Effector CD4-positive, alpha-beta T cell (primary cell): ENCODE measurements at places on chromosomes 11 and 22.

DNA sequence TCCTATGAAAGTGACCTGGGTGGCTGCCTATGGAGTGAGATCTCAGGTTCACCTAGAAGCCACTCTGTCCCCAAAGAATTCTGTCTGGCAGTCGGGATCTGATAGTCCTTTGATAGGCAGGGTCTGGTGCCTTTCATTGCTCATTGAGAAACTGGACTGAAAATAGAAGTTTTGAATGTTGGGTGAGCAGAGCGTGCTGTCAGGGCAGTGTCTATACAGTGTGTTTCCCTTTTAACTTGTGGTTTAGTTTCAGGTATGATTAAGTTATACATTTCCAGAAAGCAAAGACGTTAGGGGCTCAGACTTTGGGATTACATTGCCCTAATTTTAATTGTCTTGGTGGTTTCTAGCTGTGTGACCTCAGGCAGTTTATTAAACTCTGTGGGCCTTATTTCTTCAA is 111.3 kb upstream of the PAX6 start:
- no peak for DNase-seq

GRCh38 chr22:46052331-46052771 is 75.4 kb upstream of the WNT7B start:
- no peak for DNase-seq

DNA sequence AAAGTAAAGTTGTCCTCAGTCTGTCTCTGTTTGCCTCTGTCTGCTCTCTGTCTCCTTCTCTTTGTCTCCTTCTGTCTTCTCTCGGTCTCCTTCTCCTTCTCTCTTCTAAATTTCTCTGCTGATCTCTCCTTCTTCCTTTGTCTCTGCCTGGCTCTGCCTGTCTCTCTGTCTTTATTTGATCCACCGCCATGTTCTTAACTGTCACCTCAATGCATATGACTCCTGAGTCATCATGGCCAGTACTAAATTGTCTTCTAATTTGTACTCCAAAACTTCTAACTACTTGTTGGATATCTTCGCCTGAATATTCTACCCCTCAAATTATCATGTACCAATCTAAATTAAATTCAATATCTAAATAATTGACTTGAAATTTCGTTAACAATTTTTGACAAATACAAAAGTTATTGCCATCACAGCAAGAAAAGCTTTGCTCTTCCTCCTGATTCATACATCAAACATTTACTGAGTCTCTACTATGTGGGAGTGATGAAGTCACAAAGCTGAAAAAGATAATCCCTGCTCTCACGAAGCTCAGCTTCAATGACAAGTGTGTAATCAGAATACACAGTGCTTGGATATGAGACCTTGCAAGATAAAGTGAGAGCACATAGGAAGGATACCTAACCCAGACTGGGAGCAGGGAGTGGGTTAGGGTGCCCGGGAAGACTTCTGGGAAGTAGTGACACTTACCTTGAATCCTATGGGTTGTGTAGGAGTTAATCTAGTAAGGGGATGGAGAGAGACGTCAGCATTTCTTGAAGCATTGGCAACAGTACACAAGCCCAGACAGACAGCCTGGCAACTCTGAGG is 193.0 kb downstream of the MAML2 start:
- DNase-seq: no peak

- no peak for DNase-seq
Measured at GRCh38 chr22:27433585-27434190, 367.9 kb downstream of the MN1 start.

GRCh38 chr11:34339149-34340064 is 18.4 kb downstream of the ABTB2 start:
- DNase-seq: no peak

GRCh38 chr11:8086001-8086479 is 5.0 kb downstream of the TUB start:
- no peak for DNase-seq

DNA sequence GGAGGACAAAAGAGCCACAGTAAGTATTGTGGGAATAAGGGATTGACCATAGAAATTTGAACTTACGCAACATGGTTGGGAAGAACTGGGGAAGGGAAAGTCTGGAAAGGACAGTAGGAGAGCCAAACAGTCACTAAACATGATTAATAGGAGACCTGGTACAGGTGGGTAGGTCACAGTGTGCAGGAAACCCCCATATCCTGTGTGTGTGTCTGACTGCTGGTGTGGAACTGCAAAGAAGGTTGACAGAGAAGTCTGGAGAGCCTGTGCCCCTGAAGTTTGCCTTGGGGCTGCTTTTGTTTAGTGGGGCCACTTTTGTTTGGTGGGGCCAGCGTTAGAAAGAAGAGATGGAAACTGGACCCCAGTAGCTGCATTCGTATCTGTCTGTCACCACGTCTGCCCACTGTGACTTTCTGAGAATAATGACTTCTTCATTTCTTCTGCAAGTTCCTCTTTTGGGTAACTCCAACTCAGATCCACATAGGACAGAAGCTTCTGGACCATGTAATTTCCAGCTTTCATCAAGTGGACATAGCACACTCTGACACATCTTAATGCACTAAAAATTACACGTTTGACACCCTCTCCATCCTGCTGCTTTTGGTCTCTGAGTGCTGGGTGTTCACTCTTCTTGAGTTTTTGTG is 126.8 kb upstream of the RAG2 start:
- DNase-seq: no peak

DNA sequence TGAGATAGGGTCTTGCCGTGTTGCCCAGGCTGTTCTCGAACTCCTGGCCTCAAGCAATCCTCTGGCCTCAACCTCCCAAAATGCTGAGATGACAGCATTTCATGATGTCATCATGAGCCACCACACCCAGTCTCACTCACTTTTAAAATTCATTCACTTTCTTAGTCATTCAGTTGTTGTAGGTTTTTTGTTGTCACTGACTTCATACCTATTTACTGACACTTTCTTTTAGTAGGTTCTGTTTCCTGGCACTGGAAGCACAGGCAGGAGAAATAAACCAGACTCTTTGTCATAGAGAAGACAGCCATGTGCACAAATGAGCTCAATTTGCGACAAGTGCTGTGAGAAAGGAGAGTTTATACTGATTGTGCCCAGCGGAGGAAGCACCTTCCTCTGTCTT is 10.5 kb downstream of the ART5 start:
- DNase-seq: no peak

GRCh38 chr11:30902929-30903328 is 316.8 kb upstream of the MPPED2 start:
- no peak for DNase-seq

DNA sequence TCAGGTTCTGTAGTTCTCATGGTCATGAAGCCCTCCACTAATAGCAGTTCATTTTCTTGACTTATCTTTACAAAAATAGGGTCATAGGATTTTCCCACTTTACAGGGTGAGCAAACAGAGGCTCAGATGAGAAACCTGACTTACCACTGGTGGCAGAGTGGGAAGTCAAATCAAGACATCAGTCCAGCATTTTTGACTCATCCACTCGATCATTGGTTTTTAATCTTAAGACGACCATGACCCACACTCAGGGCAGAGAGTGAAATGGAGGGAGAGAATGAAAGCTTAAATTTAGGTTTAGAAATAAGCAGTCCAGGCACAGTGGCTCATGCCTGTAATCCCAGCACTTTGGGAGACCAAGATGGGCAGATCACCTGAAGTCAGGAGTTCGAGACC is 42.1 kb downstream of the RTL6 start:
- DNase-seq: no peak

GRCh38 chr11:2743427-2744110 is 43.8 kb upstream of the KCNQ1OT1 start:
- DNase-seq: no peak

- DNase-seq: no peak
Measured at GRCh38 chr11:95884376-95884775, 39.5 kb downstream of the MTMR2 start.

- no peak for DNase-seq
Measured at GRCh38 chr11:73475549-73476095, 99.4 kb downstream of the RELT start.

DNA sequence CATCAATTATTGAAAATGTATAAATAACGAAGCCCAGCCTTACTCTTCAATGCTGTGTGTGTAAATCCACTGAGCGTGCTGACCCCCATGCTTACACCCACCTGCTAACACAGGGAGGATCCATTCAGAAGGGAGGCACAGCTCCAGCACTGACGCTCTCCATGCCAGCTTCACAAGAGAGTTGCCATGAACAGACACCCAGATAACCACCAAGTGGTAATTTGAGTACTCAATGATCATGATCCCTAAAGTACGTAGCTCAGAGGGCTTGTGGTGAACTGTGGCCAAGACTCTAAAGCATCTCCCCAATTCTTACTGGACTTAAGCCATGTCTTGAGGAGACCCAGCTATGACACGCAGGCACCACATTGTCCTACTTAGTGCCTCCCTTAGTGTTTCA is 98.7 kb downstream of the IGLL1 start:
- DNase-seq: no peak

DNA sequence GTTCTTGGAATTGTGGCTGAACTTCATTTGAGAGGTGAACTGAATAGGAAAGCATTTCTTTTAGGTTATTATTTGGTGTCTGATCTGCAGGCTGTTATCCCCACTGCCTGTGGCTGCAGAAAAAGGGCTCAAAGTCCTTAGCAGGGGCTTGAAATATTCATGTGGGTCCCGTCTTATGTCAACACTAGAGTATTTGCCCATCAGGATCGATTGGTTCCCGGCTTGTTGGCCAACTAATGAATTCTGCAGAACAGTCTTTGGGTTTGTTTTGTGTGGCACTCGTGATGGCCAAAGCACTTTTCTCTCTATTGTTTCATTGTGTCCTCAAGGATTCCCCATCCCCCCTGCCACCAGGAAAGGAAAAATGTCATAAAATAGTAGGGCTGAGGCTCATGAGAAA is 211.9 kb downstream of the MYO18B start:
- no peak for DNase-seq

DNA sequence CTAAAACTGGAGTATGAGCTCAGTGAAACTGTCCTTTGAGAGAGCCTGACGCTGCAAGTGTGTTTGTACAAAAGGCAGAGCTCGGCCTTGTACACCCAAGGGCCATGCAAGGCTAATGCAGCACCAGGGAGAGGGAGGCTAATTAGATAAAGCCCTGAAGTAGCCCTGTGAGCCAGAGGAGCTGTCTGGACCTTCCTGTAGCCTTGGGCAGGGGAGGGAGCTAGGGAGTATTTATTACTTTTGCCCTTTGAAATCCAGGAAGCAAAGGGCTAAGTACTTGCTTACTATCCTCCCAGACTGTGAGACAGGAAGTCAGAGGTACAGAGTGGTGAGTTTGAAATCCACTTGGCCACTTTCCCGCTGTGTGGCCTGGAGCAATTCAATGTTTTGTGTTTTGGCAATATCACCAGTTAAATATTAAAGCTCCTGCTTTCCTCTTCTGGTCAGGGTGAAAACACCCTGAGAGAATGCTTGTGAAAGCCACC is 10.2 kb upstream of the LDHA start:
- no peak for DNase-seq

DNA sequence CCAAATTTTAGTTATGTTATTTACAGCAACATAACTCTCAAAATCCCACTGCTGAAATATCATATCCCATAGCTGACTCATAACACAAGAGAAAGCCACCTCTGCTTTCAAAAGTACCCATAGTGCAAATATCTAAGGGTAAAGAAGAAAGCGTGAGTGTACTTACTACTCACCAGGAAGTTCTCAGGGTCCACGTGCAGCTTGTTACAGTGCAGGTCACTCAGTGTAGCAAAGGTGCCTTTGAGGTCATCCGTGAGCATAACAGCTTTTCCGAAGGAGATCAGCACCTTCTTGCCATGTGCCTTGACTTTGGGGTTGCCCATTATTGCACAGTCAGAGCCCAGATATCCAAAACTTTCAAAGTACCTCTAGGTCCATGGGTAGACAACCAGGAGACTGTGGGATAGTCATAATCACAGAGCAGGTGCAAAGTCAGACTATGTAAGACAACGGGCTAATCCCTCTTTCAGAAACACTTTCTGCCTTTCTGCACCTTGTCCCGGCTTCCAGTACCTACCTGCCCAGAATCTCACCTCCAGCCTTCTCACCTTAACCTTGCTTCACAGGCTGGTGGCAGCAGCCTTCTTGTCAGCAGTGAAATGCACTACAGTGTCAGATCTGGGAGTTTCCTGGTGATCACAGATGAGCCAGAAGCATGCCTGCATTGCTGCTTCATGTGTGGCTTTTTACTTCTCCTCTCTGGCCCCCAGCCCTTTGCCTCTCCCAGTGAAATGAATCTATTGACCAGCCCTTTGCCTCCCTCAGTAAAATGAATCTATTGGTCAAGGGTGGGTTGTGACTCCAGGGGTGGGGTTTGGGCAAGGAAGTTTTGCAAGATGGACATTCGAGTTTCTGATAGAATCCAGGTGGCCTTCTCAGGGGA is 6.5 kb downstream of the HBG1 start:
- no peak for DNase-seq

- no peak for DNase-seq
Measured at GRCh38 chr22:43060183-43060582, 29.0 kb downstream of the TTLL1 start.

DNA sequence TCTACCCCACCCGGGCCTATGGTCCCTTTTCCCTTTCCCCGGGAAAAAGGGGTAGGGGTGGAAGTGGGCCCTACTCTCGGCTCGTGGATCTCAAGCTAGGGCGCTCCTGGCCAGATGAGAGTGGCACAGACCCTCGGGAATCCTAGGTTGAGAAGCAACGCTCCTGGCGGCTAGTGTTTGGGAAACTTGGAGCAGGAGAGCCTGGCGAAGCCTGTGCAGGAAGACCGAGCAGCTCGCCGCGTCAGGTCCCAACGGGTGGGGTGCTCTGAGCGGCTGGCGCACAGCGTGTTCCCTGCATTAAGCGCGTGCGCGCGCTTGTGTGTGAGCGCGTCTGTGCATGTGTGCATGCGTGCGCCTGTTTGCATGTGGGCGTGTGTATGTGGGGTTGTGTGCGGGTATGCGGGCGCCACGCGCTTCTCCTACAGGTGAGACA is 7.1 kb upstream of the FLI1 start:
- peak; percentile 32 for DNase-seq
